ENCODE measurements at places on chromosomes 11 and 22.
A peak's percentile ranks its signal among the peaks of the same experiment; 100 is the strongest.

DNA sequence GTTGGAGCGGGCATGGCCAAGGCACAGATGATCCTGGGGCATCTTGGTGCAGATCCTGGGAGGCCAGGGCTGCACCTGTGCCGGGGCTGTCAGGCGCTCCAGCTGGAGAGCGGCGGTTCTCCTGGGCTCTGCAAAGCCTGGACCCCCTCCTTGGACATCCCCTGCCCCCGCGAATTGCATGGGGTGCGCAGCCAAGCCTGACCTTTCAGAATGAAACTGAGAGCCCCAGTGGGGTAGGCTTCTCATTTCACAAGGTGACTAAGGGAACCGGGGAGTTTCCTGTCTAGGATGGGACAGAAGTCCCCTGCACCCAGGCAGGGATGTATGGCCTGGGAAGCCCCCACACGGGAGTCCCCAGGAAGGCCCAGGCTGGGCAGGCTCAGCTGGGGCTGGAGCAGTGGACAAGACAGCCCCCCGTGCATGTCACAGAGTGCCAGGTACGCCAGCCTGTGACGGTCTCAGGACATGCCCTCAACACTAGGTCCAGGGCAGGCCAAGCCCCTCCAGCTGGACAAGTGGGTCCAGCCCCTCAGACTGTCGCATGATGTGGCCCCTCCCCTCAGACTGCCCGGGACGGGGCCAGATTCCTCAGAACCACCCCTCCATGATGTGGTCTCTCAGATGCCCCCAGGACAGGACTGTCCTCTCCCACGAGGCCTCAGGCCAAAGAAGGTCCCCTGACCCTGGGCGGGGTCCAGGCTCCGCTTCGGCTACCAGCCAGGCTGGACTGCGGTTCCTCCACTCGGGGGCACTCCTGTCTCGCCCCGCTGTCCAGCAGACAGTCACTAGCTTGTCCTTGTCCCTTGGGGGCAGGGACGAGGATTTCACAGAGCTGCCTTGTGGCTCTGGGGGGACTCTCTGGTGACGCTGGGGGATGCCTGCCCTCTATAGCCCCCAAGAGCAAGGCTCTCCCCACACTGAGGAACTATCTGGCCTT, 2.3 kb downstream of the LSP1 start:
- DNase-seq = no peak

GRCh38 chr22:44181033-44181911, 547 bp downstream of the PARVG start:
- DNase-seq = no peak

DNA sequence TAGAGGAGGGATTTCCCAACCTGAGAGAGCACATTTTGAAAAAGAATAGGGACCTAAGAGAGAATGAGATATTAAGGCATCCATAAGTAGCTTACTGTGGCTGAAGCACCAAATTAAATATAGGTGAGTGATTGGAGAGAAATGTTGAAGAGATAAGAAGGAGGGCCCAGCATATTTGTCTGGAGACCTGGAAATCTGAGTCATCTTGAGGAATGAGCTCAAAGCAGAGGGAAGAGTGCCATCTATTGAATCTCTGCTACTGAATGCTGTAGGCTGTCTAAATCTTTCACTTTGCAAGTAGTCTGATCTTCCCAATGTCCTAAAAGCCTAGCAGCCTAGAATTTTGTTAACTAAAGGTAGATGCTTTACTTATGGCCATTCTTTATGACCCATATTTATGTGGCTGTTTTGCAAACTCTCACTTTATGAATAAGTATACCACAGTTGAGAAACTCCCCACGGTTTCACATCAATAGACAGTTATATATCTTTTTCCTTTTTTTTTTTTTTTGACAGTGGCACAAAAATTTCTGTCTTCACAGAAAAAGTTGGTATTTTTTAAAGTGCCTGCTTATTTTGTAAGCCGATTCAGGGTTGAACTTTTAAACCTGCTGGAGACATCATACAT, 2093.5 kb downstream of the LRRC4C start:
- peak; percentile 69 for DNase-seq

DNA sequence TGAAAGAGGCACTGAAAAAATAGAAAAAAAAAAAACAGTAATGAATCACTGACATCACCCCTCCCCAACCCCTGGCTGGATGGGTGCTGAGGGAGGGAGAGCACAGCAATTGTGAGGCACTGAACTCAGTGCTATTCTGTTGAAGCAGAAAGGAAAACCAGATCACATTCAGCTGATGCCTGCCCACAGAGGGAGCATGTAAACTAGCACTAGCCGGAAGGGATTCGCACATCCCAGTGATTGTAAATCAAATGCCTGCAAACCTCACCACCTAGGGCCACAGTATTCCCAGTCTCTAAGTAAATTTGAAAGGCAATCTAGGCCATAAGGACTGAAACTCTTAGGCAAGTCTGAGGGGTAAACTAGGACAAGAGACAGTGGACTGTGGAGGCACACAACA, 772.0 kb upstream of the CCDC179 start:
- DNase-seq = no peak

DNA sequence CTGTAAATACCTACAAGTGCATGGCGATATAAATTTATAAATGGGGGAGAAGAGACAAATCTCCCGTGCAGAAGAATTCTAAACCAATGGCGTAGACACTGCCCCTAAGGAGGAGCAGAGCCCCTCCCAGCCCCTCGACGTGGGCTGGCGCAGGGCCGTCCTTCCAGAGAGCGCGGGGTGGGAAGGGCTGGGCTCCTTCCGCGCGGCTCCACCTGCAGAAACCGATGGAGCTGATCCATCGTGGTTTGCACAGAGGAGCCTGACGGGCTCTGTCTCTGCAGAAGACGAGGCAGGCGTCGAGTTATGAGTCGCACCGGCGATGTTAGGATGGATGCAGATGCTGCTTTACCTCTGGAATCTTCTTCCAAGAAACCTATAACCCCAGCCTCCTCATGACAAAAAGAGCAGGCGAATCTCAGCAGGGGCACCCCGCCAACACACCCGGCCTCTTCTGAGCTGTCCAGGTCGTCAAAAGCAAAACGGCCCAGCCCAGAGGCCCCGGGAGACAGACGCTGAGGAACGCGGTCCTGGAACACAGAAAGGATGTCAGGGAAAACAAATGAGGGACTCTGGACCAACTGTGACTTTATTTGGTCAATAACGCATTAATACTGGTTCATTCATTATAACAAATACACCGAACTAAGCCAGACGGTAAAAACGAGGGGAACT, 11.0 kb upstream of the B4GALNT4 start:
- no peak for DNase-seq

GRCh38 chr11:106304274-106304673, 226.8 kb downstream of the AASDHPPT start:
- DNase-seq = no peak

DNA sequence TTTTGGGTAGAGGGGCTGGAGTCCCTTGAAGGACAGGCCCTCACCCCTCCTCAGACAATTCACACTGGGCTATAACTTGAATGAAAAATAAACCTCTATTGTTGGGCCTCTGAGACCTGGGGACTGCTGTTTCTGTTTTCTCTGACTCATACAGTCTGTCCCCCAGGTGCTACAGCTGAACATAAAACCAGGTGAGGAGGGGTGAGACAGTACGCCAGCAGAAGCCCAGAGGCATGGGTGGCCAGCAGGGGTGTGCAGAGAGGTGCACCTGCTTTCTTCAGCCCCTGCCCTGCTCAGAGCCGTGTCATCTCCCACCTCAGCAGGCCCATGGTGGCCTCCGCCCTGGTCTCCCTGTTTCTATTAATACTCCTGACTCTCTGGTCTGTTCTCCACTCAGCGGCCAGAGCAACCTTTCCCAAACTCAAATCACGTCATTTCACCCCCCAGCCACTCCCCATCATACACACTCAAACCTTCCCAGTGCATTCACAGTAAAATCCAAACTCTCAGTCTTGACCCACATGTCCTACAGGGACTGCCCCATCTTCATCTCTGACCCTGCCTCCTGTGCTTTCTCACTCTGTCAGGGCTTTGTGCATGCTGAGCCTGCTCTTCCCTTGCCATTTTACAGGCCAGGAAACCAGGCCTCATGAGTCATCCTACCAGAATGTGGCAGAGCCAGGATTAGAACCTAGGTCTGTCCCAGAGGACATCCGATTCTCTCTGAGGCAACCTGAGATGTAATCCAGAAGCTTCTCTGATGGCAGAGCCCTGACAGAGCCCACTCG, 5.4 kb upstream of the IL2RB start:
- no peak for DNase-seq

DNA sequence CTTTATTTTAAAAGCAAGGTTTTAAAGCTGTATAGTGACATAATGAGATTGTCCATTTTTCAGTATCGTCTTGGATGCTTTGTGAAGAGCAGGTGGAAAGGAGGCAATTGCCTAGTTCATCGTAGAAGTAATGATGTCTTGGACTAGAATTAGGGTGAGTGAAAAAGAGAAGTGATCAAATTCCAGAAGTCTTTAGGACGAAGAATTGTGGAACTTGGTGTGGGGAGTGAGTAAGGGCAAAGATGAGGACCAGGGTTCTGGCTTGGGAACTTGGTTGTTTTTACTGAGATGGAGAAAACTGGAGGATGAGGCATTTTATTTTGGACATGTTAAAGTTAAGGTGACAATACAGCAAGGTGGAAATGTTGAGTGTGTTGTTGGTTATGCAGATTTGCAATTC, 1.2 kb downstream of the ILK start:
- no peak for DNase-seq

DNA sequence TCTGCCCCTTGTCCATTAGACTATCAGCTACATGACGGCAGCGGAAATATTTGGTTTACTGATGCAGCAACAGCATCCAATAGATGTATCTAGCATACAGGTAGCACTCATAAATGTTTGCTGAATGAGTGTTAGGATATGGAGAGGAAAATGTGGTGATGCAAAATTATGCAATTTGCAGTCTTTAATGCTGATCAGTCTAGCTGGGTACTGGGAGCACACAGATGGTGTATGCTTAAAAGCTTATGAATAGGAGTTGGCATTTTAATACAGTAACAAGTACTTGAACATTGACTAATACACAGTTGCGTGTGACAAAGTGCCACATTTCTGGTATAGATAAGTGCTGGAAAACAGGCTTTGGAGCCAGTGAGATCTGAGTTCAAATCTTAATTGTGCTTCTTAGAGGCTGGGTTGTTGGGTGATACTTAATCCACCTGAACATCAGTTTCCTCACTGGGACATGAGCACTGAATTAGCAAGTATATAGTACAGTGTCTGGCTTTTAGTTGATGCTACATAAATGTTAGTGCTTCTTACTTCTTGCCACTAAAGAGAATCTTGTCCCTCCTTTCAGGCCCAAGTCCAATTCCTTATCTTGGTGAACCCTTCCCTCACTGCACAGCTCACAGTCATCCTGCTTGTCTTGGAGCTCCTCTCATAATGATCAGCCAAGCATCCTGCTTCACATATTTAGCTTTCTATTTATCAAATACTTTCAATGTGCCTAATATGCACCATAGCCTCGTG, 99.6 kb downstream of the TIMP3 start:
- DNase-seq = no peak

DNA sequence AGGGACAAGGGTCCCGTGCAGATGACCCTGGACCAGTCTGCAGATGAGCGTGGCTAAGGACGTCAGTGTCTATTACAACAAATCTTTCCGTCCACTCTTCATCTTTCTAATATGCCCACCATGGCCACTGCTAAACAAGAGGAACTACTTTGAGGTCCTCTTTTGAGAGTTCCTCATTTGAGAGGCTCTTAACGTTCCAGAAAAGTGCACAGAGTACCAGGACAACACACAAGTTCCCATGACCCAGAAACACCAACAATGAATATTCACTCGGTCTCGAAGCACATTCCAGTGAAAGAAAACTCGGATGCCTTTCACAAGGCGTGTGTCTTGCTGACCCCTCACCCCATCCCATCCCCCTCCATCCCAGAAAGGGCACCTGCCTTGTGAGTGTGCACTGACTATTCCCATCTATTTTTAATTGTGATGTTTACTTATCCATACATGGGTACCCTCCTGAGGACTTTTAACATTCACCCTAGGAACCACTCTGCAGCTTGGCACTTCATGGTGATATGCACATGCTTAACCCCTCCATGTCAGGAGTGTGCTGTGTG, 157.0 kb downstream of the SHANK2 start:
- no peak for DNase-seq

- DNase-seq = no peak
These were observed 602 bp upstream of the AQP11 start for GRCh38 chr11:77589181-77589520.

DNA sequence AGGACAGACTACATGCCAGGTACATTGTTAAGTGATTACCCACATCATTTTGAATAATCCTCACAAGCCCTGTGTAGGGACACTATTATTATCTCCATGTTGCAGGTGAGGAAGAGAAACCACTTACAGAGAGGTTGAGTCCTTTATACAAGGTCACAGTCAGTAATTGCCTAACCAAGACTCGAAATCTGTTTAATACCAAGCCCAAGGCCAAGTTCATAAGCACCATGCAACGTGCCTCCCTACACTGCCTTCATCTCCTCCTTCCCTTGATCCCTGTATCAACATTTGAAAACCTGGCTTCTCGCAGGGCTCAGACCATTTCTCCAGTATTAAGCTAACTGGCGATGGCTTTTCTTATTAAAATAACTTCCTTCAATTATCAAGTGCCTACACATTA, 41.7 kb upstream of the SEZ6L start:
- DNase-seq = no peak

DNA sequence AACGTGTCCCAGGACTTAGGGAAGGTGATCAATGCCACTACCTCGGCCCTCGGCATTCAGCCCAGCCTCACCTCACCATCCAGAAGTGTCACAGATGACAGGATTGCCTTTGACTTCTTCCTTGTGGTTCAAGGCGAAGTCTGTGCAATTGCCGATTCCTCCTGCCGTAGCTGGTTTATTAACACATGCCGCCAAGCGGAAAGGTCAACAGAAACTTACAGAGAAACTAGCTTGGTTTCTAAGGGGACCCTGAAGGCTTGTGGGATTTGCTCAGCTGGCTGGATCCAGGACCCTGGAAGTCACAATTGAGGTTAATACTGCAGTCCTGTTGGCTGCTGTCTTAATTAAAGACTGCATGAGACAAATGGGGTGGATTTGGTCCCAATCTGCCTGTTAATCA, 65.6 kb downstream of the SHANK2 start:
- DNase-seq = no peak

DNA sequence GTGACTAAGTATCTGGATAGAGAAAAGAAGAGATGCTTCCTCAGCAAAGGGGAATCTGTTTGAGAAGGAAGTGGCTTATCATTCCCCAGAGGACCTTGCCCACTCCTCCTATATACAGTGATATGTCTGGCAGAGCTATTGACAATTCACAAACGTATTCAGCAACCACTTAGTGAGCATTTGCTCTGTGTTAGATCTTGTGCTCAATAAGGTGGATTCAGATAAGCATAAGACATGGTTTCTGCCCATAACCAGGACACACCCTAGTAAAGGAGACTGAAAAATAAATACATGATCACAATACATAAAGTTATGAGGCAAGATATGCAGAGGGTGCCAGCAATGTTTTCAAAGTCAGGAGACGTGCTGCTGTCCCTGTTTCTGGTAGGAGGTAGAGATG, 1.4 kb downstream of the TMEM9B start:
- DNase-seq = no peak

DNA sequence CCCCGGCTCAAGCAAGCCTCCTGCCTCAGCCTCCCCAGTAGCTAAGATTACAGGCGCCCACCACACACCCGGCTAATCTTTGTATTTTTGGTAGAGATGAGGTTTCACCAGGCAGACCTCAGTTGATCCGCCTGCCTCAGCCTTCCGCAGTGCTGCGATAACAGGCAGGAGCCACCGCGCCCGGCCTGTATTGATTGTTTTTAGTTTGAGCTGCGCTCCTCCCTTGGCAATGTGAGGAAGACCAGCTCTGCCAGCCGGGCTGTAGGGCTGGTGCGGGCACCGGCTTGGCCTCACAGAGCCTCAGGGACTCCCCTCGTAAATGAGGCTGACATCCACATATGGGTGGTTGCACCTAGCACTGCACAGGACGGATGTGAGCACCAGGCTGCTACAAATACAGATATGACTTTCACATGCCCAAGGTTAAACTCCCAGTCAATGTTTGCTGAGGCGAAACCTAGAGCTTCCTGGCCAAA, 7.5 kb upstream of the SLC2A11 start:
- no peak for DNase-seq
